ENCODE measurements at places on chromosomes 3 and 15.

GRCh38 chr3:108127301-108127988, 36.6 kb upstream of the CD47 start:
- DNase-seq, result peak; percentile 80

DNA sequence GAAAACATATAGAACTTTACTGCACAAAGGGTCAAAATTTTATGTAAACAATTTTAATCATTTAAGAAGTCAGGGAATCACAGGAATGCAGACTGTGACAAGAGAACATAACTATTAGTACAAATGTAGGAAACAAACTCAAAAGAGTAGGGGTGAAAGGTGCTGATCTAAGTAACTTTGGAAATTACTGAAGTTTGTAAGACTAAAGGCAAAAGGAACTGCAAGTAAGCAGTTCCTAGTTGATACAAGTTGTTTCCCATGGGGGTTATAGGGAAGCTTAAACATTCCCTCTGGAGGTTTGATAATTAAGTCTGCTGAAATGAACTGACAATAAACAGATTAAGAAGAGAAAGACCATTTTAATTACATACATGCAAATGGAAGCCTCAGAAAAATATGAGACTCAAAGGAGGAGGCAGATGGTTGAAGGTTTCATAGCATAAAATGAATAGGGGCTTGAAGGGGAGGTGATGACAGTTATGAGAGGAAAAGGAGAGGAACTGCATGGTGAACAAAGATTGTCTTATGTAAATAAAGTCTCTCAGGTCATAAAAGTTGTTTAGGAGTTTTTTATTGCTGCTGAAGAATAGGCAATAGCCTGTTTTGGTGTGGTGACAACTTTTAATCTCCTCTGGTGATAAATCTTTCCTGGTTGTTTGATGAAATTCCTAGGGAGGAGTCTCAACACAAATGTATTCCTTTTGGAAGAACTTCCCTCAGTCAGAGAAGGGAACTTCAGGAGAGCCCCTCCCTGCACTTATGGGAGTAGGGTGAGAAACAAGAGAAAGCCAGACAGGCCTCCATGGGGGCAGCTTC, 17.1 kb downstream of the SETMAR start:
- DNase-seq, result no peak

DNA sequence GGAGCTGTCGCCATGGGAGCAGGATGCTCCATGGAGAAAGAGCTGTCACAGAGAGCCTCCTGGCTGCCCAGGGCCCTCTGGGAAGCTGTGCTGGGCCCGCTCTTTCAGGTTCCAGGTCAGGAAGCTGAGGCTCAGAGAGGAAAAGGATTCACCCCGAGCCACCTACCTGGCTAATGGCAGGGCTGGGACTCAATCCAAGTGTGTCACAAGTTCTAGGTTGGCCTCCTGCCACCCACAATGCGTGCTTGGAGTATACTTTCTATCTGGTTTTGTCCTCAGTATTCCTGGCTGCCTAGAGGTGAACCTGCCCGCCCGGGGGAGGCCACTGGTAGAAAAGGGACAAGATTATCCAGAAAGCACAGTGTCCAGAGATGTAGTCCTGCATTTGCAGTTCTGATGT, 23.6 kb downstream of the FAH start:
- no peak for DNase-seq

- DNase-seq, result no peak
Observed at GRCh38 chr3:112948346-112948838, 26.5 kb downstream of the CD200R1 start.

DNA sequence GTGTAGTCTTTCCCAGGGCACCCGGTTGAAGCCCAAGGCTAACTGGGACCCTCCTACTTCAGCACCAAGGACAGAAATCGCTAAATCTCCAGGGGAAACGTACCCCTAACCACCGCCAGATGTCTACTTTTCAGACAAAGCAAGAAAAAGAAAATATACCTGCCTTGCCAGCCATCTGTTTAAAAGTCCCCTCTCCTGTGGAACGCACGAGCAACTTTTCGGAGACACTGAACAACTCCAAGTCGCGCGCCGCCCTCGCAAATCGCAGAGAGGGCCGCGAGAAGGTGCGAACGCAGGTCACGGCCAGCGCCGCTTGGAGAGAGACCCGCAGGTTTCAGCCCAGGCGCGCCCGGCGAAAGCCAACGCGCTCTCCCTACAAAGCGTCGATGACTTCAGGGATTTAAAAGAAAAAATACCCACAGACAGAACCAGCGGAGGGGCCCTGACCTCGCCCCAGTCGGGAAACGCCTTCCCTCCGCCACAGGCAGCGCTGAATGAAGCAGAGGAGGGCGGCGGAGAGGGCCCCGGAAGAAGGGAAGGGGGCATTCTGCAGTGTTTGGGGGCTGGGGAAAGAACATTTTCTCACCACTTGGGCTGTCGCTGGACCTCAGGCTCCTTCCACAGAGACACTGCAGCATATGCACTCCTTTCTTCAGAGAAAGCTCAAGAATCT, 213.1 kb downstream of the FGF12 start:
- no peak for DNase-seq

- no peak for DNase-seq
Observed at GRCh38 chr3:71754610-71755253, 1.1 kb downstream of the GPR27 start.

DNA sequence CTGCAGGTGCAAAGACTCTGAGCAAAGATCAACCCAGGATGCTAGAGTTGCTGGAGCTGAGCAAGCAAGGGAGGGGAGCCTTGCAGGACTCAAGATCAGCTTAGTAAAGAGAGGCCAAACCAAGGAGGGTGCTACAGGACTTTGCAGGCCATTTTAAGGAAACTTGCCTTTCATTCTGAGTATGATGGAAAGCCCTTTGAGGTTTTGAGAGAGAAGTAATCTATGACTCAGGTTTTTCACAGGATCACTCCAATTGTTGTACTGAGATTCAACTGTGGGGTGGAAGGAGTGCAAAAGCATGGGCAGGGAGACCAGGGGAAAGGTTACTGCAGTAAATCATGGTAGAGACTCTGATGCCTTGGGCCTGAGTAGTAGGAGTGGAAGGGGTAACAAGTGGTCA, 260.4 kb upstream of the GPR149 start:
- no peak for DNase-seq

DNA sequence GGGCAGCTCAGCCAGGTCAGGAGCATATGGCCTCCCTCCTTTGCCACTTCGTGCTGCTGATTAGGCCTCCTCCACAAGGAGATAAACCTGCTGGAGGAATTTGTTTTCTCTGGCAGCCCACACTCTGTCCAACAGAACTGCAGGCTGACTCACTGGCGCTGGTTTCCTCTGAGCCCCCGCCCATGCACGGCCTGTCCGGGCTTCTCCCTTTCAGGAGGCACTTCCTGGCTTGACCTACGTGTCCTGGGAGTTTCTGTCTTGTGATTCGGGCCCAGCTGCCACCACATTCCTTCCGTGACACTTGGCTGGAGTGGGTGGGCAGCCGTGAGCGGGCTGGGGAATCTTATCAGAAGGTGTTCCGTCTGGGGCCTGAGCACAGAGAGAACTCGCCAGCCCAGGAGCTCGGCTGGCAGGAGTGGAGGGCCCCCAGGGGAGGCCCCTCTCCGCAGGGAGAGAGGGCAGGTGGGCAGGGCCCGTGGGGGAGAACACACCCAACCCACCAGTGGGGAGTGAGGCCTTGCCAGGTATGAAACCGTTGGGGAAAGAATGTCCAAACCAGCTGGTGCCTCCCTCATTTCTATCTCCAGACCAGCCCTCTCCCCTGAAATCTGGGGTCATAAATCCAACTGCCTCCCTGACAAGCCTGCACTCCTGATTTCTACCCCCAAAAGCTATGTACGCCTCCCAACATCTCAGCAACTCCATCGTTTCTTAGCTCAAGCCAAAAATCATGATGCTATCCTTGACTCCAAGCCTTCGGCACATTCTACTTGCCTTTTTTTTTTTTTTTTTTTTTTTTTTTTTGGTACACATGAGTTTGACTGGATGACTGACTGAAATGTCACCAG, 110.6 kb upstream of the MEF2A start:
- DNase-seq, result no peak

DNA sequence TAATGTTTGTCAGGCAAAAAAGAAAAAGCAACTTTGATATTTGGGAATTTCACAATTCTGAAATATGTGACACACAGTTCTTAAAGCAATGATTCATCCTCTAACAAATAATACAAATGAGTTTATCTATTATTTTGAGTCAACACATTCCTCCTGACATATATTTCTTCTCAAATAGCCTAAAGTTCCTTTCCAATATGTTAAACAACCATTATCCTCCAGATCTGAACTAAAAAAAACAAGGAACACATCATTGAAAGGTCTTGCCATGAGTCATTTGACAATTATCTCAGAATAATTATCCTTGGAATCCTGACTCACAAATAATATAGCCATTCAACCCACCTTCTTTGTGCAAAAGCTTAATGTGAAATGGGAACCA, 208.7 kb upstream of the CDIN1 start:
- DNase-seq, result no peak

DNA sequence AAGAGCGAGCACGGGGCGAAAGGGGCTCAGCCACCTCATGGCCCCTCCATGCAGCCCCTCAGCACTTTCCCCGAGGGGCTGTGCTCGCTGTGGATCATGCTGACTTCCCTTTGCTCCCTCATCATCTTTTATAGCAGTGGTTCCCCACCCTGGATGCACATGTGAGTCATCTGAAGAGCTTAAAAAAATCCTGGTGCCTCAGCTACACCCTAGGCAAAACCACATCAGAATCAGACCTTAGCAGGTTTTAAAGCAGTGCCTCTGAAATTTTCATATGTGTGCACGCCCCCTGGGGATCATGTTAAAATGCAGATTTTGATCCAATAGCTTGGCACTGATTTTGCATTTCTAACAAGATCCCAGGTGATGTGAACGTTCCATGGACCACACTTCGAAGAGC, 50.9 kb downstream of the FEM1B start:
- no peak for DNase-seq

DNA sequence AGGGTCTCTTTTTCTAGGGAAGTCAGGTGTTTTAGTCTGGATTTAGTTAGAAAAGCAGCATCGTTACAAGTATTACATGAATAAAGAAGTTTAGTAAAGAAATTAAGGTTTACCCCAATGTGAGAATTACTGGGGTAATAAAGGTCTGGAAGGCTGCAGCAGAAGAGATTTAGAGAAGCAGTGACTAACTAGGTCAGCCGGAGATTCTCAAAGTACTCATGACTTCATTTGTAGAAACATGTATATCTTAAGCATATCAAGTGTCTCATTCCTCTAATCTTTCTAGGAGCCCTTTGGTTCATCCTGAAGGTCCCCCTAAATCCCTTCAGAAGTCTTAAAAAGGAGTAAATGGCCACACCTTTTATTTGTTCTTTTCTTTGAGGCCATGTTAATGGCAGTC, 26.0 kb downstream of the DTWD1 start:
- no peak for DNase-seq

DNA sequence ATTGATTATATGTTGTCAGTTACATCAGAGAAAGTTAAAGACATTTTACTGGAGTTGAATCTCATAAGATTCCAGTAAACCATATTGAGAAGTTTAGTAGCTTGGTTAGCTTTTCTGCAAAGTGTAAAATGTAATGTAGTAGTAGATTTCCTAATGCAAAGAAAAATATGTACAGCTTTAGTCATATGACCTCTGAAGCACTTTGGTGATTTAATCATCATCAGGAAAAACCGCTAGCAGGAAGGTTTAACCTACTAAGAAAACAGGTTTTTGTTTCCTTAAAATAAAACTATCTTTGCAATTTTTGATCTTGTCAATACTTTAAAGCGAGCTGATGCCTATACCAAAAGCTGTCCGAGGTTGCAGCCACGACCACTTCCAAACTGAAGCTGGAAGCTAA, 364.6 kb upstream of the ZNF385D start:
- no peak for DNase-seq

- DNase-seq, result peak; percentile 23
Observed at GRCh38 chr3:45654397-45654944, 34.7 kb upstream of the SACM1L start.

DNA sequence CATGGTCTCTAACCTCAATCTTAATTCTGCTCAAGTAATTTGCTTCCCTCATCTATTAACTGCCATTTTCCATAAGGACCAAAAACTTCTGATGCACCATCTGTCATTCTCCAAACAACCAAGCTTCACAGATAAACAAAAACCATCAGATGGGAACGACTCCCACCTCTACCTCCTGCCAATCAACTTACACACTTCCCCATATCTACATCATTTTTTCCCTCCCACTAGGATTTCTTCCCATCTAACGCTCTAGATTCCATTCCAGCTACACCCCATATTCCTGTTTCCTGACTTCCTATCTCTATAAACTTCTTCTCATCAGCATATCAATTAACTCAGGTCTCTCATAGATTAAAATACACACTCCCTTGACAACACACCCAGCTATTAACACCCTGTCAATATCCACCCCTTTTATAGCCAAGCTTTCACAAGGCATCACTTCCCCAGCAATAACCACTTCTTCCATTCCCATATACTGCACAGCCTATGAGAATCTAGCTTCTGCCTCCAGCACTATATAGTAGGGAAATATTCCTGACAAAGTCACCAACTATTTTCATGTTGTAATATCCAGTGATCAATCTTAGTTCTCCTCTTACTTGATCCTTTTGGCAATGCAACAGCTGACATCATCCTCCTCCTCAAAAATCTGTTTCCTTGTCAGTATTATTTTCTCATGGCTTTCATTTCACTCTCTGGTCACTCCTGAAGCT, 39.2 kb downstream of the SNX4 start:
- no peak for DNase-seq

- DNase-seq, result no peak
Observed at GRCh38 chr15:83709811-83710210, 55.9 kb downstream of the ADAMTSL3 start.

DNA sequence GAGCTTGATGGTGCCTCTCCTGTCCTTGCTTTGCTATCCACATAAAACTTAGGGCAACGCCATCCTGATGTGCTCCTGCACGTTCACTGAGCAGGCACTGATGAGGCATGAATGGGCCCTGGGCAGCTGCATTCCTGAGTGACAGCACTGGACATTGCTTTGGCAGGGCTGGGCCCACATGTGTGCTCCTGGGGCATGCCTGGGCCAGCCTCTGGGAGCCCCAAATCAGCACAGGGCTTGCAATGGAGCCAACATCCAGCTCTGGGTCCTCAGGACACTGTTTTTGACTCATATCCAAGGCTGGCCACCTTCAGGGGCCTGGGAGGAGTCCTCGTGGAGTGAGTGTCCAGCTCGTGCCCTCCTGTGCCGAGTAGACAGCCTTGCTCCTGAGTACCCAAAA, 5.9 kb upstream of the TKT start:
- no peak for DNase-seq

DNA sequence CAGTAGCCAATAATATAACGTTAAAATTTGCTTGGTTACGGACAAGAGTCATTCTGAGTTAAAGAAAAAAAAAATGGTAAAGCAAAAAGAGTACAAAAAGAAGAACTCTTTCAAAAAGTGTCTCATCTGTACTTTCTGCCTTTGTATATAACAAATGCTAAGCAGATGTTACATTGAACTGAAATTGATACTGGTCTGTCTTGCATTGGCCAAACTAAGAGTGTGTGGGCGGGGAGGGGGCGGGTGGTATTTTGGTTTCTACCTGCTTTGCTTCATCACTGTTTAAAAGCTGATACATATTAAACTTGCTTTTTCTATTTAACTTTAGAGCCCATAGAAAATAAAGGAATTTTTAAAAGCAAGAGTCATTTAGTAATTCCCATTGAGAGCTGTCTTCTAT, 215.0 kb upstream of the THBS1 start:
- DNase-seq, result no peak

GRCh38 chr15:78923015-78923414, 21.8 kb downstream of the CTSH start:
- no peak for DNase-seq

GRCh38 chr3:24709956-24710355, 215.3 kb upstream of the THRB start:
- no peak for DNase-seq

GRCh38 chr3:68751888-68752287, 180.5 kb downstream of the TAFA4 start:
- no peak for DNase-seq
